ENCODE measurements at places on chromosomes 5 and 9.

DNA sequence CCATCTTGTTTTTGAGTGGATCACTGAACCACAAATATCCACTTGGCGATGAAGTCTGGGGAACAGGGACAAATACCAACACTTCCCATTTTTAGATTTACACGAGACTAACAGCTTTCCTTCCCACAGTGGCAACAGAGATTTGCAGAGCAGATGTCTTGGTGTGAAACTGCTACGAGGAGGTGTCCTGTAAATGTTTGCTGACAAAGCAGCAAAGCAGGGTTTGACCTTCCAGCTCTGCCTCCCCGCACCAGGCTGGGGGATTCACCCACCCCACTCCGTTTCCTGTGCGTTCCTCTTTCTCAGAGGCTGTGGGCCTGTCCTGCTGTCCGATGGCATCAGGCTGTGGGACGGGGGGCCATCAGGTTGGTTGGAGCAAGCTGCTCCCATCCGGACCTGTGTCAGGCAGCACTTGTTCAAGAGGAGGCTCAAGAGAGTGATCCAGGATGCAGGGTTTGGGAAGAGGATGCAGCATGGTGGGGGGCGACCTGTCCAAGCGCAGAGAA lies 693 bp upstream of the RGS3 start:
- DNase-seq, result no peak

DNA sequence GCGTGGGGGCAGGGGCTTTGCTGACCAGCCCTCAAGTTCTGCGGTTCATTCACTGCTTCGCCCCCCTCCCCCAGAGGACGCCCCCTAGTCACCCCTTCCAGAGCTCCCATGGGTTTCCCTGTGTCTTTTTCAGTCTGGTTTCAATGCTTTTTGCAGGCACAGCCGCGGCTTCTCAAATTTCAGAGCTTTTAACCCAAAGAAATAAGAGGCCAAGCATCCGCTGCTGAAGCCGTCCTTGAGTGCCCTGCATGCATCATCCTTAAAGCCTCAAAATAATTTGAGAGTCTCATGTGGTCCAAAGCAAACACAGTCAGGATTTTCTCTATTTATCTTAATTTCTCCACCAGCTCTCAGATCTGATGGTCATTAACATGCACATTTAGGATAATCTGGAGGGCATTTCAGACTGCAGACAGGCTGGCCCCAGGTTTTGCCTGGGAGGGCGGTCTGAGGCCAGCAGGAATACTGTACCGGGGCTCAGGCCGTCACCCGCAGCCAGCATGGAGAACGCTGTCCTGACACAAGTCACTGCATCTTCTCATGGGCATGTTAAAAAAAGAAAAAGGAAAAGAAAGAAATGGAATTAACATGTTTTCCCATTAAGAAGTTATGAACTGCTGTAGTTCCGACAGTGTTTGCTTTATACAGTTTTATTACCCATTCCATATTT lies 420.8 kb upstream of the IRX4 start:
- DNase-seq, result no peak

- DNase-seq, result no peak
Observed at GRCh38 chr5:131281133-131281867, 17.4 kb downstream of the CDC42SE2 start.

GRCh38 chr5:143812085-143812705 lies at the start of gene HMHB1:
TSS of gene HMHB1 (plus strand) at chr5:143812161.
- DNase-seq, result no peak

Measured in activated CD4-positive, alpha-beta T cell treated with anti-CD3 and anti-CD28 coated beads for 24 hours (primary cell).